Activated naive CD4-positive, alpha-beta T cell (primary cell): ENCODE measurements at places on chromosomes 4 and X.

GRCh38 chrX:40031911-40032310 is 65.8 kb downstream of the BCOR start:
- no peak for DNase-seq

DNA sequence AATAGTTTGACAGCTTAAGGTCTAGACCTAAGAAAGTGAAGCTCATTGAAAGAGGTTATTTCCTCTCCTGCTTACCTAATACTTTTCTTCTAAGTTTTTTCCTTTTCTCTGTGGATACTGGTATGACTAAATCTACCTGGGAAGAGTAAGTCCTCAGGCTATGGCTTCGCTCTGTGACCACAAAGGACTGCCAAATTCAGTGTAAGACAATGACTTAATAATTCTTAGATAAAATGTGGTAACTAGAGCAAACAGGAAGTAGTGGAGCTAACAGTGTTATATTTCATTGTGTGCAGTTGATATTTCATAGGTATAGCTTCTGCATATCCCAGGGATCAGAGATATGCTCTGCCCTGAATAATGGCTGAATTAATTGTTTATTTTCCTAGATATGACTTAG is 418.9 kb downstream of the CCSER1 start:
- DNase-seq = no peak

DNA sequence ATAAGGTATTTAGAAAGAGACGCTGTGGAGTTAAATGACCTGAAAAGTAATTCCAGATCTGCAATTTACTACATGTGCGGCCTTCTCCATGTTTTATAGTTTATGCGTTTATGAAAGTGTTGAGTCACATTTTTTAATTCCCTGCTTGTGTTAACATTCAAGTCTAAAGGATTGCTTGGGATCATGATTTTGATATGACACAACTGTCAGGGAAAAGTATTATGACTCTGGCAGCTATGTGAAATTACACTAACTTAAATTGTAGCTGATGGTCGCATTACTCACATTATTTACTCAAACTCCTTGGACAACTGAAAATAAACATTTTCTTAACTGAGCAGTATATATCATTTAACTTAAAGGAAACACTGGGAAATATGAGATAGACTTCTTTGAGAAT is 14.3 kb upstream of the GABRB1 start:
- no peak for DNase-seq

DNA sequence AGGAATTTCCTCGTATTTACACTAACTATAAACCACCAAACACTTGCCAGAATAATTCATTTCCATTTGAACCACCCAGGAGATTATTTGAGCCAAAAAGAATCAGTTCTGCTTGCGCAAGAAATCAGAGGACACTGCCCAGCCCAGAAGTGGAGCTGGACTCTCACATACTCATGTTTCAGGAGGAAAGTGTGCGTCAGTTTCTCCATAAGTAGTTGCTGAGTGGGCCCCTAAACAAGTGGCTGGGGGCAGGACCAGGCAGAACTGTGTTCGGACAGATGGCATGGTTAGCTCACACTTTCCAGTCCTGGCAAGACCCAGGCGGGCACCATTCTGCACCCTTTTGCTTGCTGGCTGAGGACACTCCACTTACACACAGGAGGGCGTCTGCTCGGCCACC is 38.8 kb downstream of the BTC start:
- no peak for DNase-seq

GRCh38 chrX:10077425-10078188 is 79.2 kb upstream of the CLCN4 start:
- DNase-seq = peak; percentile 1

DNA sequence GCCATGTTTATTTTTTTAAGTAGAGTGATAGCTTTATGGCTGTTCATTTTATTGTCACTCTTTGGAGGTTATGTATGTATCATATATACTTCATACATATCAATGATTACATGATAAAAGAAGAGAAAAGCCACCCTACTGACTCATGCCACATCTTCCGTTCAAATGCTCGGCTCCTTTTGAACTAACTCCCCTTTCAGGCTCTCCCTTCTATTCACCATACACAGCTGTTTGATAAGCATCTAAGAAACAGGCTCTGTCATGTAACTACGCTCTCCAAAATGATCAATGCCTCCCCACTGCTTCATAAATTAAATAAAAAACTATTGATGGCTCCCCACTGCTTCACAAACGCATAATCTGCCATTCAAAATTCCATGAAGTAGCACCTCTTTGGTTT is 89.4 kb downstream of the SEL1L3 start:
- DNase-seq = no peak

DNA sequence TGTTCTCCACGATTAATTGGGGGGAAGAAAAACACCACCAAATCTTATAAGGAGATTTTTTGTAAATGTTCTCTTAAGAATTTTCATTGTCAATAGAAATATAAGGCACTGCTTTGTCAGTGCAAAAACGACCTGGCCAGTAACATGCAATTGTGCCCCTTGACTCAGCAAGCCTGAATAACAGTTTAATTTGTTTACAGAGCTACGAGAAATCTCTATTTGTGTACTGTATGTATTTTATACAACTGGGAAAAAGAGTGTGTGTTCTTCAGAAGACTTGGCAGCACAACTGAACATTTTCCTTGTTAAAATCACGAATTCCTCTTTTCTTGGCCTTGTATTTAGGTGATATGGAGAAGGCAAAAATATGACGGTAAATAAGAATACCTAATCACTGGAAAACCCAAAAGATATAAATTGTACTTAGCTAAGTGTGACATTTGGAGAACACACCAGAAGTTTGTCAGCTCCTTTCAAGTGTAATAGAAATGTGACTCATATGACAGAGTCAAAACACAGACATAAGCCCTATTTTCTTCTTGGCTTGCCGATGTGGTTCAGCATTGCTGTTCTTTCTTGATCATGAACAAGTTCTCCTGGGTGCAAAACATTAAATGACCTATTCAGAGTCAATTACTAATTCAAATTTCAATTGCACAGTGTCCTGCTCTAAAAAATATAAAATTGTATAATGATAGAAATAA is 945.0 kb upstream of the INTU start:
- DNase-seq = no peak

GRCh38 chrX:40099055-40099958 is 1.5 kb upstream of the BCOR start:
- DNase-seq = peak; percentile 8

DNA sequence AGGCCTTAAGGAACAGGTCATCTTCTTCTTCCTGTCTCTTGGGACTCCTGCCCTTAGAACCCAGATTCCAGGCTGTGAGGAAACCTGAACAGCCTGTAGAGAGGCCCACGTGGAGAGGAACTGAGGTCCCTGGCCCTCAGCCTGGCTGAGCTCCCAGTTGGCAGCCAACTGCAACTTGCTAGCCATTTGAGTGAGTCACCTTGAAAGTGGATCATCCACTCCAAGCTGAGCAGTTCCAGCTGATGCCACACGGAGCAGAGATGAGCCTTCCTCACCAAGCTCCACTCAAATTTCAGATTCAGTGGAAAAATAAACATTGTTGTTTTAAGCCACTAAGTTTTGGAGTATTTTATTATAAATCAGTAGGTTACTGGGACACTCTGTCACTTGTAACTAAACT is 392.5 kb downstream of the BCOR start:
- no peak for DNase-seq

DNA sequence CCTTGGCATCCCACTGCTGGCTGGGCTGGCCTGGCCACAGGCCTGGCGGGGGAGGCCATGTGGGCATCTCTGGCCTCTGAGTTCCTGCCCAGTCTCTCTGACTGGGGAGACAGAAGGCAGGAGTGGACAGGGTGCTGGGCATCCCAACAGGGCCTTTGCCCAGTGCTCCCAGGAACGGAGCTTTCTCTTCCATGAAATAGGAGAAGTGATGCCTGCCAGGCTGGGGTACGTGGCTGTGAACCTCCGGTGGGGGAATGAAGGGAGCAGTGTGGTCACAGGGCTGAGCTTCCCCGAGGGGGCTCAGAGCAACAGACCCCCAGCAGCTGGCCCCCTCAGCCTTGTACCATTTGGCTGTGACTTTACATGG is 40.4 kb upstream of the HMX1 start:
- DNase-seq = no peak

GRCh38 chr4:182770996-182771514 is 146.1 kb downstream of the DCTD start:
- DNase-seq = no peak

GRCh38 chr4:23422878-23423277 is 467.0 kb downstream of the PPARGC1A start:
- no peak for DNase-seq

GRCh38 chrX:154019061-154019621 is 561 bp downstream of the IRAK1 start:
- no peak for DNase-seq

DNA sequence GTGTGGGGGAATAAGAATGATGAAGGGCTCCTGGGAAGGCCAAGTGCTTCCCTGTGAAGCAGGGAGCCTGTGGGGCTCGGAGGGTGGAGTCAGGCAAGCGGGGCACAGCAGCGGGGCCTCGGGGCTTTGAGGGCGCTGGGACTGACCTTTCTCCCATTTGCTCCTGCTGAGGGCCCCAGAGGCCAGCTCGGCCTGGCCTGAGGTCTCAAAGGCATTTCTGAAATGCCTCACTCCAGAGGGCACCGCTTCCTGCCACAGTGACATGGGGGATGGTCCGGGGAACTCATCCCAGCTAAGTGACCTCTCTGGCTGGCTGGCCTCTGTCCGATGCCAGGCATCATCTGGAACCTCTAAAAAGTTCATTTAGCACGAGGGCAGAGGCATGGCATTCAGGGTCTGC is 98.8 kb upstream of the STX18 start:
- no peak for DNase-seq

DNA sequence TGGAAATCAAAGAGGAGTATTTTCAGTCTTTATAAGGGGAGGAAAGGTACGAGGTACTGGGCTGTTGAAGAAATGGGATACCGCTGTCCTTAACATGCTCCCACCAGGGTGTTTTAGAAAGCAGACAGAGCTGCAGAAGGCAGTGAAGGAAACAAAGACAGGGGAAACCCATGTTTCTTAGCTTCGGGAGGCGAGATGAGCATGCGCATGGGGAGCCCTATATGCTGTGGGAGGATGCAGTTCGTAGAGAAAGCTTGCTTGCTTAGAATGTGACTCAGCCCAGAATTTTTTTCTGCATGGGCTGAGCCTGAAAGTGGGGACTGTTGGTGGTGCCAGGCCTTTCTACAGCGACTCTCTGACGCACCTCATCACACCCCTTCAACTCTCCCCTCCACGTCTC is 28.8 kb upstream of the SCOC start:
- DNase-seq = no peak

GRCh38 chr4:64340218-64341110 is 68.8 kb downstream of the TECRL start:
- DNase-seq = no peak

DNA sequence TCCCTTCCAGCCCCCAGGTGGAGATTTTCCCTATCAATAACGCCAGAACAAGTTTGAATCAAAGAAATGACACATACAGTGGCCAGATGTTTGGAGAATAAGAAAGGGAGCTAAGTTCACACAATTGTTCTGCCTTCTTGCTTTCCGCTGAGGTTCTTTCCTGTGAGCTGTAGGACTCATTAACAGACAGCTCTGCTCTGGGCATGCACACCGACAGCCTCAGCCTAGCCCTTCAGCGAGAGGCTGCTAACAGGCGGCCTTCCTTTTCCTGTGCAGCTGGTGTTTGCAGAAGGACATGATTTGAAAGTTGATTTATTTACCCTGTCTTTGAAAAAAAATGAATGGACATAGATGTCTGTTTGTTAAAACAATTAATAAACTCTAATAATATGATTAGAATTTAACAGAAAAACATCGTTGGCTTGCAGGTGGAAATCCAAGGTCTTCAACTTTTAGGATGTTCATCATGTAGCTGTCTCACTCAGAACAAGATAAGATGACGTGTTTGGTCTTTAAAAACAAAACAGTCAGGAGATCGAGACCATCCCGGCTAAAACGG is 183.3 kb downstream of the KDR start:
- peak; percentile 34 for DNase-seq

- no peak for DNase-seq
Observed at GRCh38 chr4:108037884-108038283, 48.2 kb downstream of the HADH start.

DNA sequence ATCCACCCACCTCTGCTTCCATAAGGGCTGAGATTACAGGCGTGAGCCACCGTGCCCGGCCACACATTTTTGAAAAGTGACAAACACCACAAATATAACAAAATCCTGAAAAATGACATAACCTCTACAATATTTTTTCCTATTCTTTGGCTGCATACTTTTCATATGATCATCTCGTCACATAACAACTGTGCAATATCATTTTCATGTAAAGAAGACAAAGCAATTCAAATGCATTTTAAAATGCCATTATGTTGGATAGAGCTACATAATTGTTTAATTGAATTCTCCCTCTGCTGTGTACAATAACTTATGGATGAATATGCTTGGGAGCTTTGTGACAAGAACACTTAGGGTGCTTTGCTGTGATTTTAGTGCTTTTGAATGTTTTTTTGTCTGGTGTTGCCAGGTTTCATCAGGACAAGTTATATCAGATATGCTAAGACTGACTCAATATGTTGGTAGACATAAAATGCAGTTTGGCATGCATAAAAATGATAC is 132.9 kb downstream of the CHIC2 start:
- no peak for DNase-seq

- no peak for DNase-seq
Observed at GRCh38 chr4:5712517-5712916, 1.5 kb downstream of the EVC start.

DNA sequence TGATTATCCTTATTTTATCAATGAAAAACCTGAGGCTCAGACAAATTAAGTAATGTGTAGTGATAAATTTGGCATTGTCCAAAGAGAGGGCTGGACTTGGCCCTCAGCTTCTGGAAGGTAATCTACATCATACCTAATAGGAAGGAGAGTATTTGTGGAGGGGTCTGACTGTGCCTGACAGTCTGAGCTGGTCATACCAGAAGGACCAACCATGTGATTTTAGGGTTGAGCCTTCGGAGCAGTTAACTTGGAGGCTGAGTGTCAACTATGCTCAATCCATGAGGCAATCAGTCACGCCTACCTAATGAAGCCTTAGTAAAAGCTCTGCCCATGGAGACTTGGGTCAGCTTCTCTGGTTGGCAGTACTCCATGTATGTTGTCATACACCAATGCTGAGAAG is 136.4 kb downstream of the CPE start:
- DNase-seq = no peak

DNA sequence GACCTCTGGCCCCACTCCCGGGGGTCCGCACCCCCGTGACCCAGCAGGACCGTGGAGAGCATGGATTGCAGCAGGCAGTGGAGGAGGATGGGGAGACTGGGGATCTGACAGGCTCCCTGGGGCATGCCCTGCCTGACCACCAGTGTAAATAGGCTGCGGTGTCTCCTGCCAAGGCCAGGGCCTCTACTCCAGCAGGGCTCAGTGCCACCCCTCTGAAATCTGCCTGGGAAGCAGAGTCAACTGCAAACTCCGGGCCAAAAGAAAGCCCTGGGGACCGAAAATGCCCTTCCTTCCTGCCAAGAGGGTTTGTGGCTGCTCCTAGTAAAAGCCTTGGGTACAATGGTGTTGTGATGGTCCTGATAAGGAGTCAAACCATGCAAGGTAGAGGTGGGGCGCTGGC is 6.4 kb downstream of the ADRA2C start:
- no peak for DNase-seq

- no peak for DNase-seq
Observed at GRCh38 chr4:26884486-26884988, 23.9 kb downstream of the STIM2 start.

- DNase-seq = no peak
Observed at GRCh38 chr4:7761312-7761711, 178.3 kb downstream of the AFAP1 start.

GRCh38 chrX:15747626-15748173 is 9.6 kb downstream of the CA5B start:
- no peak for DNase-seq

GRCh38 chr4:113997206-113997605 is 17.8 kb upstream of the ARSJ start:
- no peak for DNase-seq
